Mononuclear cell (primary cell): ENCODE measurements at places on chromosomes 16 and 17. TPM values are rescaled to one million over a fixed set of nuclear protein-coding genes. Genes with fewer than 3 reads are reported as not detected.

Gene KIF18B
- 0.10 TPM for total RNA-seq

Gene SYNRG
- 46.7 TPM for total RNA-seq

Gene CCDC40
- total RNA-seq = 0.84 TPM

Gene SYNGR3
- total RNA-seq = 2.9 TPM

Gene MYBBP1A
- 24.6 TPM for total RNA-seq
